ENCODE measurements at places on chromosomes 3 and 15.

DNA sequence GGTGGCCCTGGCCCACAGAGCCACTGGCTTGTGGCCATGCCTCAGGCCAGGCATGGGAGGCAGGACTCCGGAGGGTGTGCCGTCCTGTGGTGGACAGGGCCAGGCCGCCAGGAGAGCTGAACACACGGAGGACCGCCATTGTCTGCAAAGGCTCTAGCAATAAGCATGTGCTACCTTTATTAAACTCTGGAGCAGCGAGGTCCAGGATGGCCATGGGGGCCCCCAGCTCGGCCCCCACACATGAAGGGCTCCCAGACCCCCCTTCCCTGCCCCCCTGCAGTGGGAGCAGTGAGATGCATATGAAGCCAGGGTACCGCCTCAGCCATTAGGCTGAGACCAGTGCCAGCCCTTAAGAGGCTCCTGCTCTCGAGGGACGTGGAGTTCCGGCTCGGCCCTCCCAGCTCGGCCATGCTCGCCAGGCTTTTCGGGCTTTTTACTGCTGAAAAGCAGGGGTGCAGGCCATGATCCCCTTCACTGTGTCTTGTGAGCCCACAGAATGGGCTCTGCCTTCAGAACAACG is 2.7 kb downstream of the AMIGO3 start:
- DNase-seq, result no peak

GRCh38 chr3:153760948-153761347 is 360.2 kb upstream of the ARHGEF26 start:
- DNase-seq, result no peak

DNA sequence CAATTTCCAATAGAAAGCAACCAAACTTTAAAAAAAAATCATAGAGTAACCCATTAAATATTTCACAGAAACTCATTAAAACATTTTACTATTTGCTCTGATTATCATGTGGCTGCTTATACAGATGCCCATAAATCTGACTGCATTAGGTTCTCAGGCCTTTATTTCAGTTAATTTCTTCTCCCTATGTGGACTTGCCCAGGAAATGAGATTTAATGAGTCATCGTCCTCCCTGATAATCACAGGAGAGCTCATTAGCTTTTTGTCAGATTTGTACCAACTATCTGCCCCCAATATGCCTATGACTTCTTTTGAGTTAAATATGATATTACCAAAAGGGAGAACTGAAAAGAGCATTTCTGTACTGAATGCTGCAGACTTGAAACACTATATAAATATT is 168.0 kb downstream of the FOXB1 start:
- DNase-seq, result no peak

DNA sequence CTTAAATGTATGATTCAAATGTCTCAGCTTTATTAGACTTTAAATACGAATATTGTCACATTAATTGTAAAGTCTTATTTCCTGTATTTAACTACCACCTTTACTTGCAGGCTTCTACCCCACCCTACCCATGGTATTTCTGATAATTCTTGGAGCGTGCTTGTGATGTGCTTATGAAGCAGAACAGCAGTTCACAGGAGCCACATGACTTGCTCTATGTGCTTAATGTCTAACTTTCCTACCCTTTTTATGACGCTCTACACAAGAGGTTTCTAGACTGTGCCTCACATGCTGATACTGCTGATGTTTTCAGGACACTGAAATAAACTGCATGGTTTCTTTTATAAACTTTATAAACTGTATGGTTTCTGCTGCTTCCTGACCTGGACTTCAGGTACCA is 553.5 kb upstream of the CCDC54 start:
- no peak for DNase-seq

DNA sequence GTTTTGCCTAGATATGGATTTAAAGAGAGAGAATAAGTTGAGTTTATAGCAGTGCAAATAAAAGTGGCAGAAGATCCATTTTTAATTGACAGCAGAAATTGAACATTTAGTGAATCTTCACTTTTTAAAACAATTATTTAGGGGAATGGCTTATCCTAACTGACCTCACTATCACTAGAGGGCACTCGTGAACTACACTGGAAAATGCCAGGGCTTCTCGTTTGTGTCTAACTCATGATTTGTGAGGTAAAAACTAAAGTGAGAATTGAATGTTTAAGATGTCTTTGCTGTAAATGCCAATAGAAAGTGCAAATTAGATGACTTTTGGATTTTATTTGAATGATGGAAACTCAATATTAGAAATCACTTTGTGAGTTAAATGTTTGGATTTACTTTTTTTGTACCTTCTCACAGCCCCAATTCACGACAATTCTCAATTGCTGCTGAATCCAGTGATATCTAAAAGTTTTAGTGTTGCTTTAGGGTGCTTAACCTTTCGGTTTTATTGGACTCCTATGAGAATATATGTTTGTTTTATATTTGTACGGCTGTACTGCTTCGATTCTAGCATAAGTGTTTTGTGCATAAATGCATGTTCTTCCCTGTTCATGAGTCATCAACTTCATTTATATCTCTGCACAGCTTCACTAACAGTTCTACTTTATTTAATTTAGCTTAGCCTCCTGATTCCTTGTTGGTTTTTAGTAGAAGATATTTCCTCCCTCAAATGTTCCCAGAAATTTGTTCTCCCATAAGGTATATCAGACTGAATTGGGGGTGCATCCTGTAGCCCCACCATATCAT is 462.1 kb downstream of the MFSD1 start:
- no peak for DNase-seq

GRCh38 chr3:78825118-78825857 is 942.5 kb downstream of the ROBO1 start:
- no peak for DNase-seq

DNA sequence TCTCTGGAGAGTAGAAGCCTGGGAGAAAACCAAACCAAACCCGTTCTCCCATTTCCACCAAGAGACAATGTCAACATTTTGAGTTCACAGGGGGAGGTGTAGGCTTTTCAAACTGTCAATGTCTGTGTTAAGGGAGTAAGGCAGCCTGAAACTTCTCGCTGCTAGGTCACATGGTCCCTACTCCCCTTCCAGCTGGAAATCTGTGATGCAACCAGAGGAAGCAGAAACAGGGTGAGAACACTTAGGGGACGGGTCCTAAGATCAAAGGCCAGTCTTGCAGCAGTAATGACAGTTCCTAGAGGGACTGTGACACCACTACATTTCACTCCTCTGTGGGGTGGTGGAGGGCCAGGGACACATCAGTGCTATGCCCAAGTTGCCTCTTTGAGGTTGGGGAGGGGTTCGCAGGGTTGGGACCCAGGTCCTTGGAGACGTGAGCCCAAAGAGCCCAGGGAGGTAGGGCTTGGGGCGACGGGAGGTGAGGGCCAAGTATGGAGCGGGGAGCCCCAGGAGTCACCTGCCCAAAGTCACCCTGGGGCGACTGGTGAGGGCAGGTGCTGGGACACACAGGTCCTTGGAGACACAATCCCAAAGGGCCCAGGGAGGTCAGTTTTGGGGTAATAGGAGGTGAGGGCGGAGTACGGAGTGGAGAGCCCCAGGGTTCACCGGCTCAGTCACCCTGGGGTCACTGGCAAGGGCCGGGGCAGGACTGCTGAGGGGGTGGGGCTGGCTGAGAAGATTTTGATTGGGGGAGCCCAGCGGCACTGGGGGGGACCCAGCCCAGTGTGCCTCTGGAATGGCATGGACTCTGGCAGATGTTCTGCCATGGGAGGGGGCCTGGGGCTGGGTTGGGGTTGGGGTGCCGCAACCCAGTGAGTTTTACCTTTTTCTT is 582 bp downstream of the GOLGA6L2 start:
- DNase-seq, result no peak

GRCh38 chr3:64958199-64958843 is 270.5 kb upstream of the ADAMTS9 start:
- DNase-seq, result no peak

- no peak for DNase-seq
These were observed 53.2 kb downstream of the CHST2 start for GRCh38 chr3:143172795-143173145.

- DNase-seq, result no peak
These were observed 242.8 kb upstream of the ICE2 start for GRCh38 chr15:60721707-60722106.

DNA sequence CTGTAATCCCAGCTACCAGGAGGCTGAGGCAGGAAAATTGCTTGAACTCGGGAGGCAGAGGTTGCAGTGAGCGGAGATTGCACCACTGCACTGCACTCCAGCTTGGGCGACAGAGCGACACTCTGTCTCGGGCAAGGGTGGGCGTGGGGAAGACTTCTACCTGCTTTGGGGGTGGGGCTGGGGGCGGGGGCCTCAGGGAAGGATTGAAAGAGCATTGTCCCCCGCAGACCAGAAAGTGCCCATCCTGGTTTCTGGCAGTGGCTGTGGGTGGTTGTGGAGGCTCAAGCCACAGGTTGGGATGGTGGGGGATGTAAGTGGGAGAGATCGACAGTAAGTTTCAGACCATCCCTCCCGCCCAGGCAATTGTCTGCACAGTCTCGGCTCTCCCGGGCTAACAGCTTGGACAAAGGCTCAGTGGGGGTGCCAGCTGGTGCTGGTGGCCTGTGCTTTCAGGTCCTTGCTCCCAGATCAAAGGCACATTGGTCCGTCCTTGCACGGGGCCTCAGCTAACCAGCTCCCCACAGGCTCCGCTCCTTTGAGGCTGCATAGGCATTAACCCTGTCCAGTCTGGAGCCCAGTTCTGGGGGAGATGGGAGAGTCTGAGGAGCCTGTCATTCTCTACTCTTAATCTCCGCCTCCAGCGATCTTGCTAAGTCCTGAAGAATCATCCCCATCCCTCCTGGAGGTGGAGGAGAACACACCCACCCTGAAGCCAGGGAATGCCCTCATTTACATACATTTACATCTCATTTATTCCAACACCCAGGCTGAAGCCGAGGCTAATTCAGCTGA is 8.6 kb downstream of the SCN5A start:
- DNase-seq, result no peak

DNA sequence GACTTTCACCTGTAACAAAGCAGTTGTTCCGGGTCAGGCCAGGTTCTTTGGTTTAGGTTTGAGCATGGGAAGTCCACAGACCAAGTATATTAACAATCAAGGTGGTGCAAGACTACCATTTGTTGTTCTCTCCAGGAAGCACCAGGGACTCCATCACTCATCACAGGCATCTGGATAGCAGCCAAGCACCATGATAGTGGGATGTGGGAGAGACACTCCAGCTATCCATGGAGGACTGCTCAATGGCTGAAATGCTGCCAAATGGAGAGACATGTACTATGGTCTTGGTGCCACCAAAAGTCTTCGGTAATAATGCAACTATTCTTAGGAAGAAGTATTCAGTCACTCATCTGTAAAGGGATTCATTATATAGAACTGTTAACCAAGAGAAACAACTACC is 143.0 kb downstream of the TNIK start:
- DNase-seq, result no peak

DNA sequence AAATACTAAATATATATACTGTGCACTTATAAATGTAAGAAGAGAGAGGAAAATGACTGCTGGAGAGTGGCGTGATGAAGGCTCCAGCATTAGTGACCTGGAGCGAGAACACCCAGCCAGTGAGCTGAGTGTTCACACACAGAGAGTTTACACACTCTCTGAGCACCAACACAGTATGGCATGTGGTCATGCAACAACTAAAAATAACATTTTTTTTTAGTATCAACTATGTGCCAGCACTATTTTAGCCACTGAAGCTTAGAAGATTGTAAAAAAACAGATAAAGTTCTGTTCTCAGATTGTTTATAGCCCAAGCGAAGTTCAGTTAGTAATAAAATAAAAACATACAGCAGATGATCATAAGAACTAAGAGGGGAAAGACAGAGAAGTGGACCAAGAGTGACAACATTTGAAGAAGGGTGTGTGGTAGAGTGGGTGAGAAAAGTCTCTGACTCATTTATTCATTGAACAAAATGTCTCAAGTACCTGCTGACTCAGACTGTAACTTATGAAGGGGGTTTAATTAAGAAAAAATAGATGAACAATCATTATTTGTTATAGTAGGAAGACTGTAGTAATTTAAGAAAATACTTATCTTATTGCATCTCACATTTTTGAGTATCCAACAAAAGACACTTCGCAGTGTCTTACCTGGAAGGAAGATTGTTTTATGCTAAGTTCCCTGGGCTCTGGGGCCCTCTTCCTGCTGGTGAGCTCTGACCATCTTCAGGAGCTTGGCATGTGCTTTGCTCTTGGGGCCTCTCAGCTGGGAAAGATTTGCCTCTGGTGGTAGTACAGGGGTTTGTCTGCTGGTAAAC is 43.8 kb downstream of the GAP43 start:
- DNase-seq, result no peak

- no peak for DNase-seq
These were observed 1.6 kb upstream of the SATB1 start for GRCh38 chr3:18426597-18427193.

- no peak for DNase-seq
These were observed 19.8 kb downstream of the DGKG start for GRCh38 chr3:186342197-186342596.

- DNase-seq, result no peak
These were observed 5.0 kb downstream of the AMOTL2 start for GRCh38 chr3:134369231-134369741.

GRCh38 chr3:111989061-111989678 is 9.6 kb upstream of the TAGLN3 start:
- no peak for DNase-seq

DNA sequence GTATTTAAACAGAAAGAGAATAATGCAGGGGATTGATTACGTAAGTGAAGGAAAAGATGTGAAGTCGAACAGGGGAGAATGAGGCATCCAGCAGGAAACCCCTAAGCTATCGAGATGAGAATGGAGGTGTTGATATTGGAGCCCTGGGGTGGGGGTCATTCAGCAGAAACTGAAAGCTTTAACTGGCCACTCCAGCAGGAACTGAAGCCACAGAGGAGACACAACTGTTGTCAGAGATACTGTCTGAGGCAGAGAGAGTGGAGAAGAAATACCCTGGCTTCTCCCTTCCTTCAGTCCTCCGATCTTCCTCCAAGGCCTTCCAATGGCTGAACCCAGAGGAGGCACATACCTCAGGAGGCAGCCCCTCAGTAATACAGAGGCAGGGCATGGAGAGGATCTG is 152.4 kb downstream of the THRB start:
- no peak for DNase-seq

DNA sequence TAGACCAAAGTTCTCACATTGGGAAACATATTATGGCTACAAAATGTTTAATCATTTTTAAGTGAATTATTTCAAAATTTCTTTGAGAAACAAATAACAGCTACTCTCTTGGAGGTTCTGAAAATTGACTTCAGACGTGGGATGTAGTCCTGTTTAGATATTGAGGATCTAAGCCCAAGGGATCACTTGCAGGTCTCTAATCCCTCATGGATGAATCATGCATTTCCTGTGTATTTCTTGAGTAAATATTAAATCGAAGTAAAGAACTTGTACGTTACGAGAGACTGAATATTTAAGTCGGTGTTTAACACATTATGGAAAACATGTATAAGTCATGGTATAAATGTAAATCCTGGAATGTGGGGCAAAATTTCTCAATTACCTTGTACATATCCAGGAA is 119.8 kb downstream of the EPHA3 start:
- DNase-seq, result no peak

- DNase-seq, result no peak
These were observed 61.7 kb downstream of the SCN11A start for GRCh38 chr3:38989917-38990510.

DNA sequence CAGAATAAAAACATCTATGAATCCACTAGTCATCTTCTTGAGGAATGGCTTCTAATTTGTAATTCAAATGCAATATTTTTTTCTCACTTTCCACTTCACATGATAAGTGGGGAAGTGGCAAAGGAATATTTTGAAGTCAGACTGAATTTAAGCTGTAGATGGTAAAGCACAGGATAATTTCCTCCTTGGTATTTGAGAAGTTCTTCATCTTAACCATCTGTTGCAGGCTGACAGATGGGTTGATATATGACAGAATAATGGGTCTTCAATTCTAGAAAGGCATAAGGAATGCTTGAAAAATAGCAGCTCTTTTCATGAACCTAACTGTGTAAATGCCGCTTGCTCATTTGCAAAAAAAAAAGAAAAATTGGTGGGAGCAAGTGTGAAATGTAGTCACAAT is 66.5 kb upstream of the SNTN start:
- no peak for DNase-seq
